Ovary (tissue), 10 donors: ENCODE measurements at places on chromosomes 11 and 22. TPM values are rescaled to one million over a fixed set of nuclear protein-coding genes. Genes with fewer than 3 reads are reported as not detected.

Gene PDE3B
- polyA plus RNA-seq, result 0.13 TPM

Gene CHRNA10
- 0.54 TPM for polyA plus RNA-seq

Gene P2RX3
- polyA plus RNA-seq, result not detected

Gene TUBGCP6
- 7.5 TPM for polyA plus RNA-seq

Gene CSF2RB
- 2.0 TPM for polyA plus RNA-seq

Gene SLC22A12
- not detected for polyA plus RNA-seq

Gene NXPE2
- polyA plus RNA-seq, result 0.22 TPM

Gene CSRP3
- 0.67 TPM for polyA plus RNA-seq
